A549 treated with AZD2906 at 1 μM for 4 hours (cell line): ENCODE measurements at places on chromosomes 12 and 14. TPM values are rescaled to one million over a fixed set of nuclear protein-coding genes. Genes with fewer than 3 reads are reported as not detected.

Gene RNF212B
- not detected in 5 replicates for total RNA-seq

Gene ITGA7
- 1.3 to 1.5 TPM (median 1.3 TPM) in 5 replicates for total RNA-seq

Gene MYO1A
- total RNA-seq = 0.10 to 0.34 TPM (median 0.29 TPM) in 5 replicates

Gene GALNT9
- total RNA-seq = 2.8 to 5.5 TPM (median 4.2 TPM) in 5 replicates

Gene PTPRQ
- 0.01 to 0.03 TPM (median 0.02 TPM) in 4 of 5 replicates, not detected in the other for total RNA-seq

Gene FOXG1
- 0.09 to 0.22 TPM (median 0.19 TPM) in 5 replicates for total RNA-seq

Gene KRT6C
- total RNA-seq = not detected in 5 replicates

Gene YBX3
- 245 to 262 TPM (median 259 TPM) in 5 replicates for total RNA-seq

Gene ADCY4
- not detected in 5 replicates for total RNA-seq

Gene COL2A1
- total RNA-seq = 0.05 to 0.24 TPM (median 0.11 TPM) in 5 replicates

Gene ABHD4
- 43.1 to 50.2 TPM (median 48.7 TPM) in 5 replicates for total RNA-seq

Gene REP15
- 0.14 to 0.52 TPM (median 0.30 TPM) in 5 replicates for total RNA-seq

Gene GDF3
- not detected in 5 replicates for total RNA-seq

Gene SLCO1A2
- total RNA-seq = 0.17 TPM in 1 of 5 replicates, not detected in the others

Gene RERG
- 0.21 to 0.28 TPM (median 0.25 TPM) in 5 replicates for total RNA-seq

Gene PTPRB
- total RNA-seq = 0.45 to 0.78 TPM (median 0.65 TPM) in 5 replicates

Gene PEX5
- 23.6 to 28.4 TPM (median 27.3 TPM) in 5 replicates for total RNA-seq

Gene DIO3
- total RNA-seq = 0.03 to 0.07 TPM (median 0.06 TPM) in 4 of 5 replicates, not detected in the other

Gene NKX2-1
- 0.03 to 0.07 TPM (median 0.06 TPM) in 4 of 5 replicates, not detected in the other for total RNA-seq

Gene TBK1
- total RNA-seq = 18.1 to 24.5 TPM (median 21.8 TPM) in 5 replicates

Gene CCDC63
- total RNA-seq = 0.05 to 0.09 TPM (median 0.06 TPM) in 3 of 5 replicates, not detected in the others

Gene SH2B3
- total RNA-seq = 4.6 to 5.4 TPM (median 4.6 TPM) in 5 replicates

Gene JPH4
- total RNA-seq = 0.06 to 0.21 TPM (median 0.11 TPM) in 5 replicates

Gene TAS2R31
- total RNA-seq = 0.16 to 0.28 TPM (median 0.17 TPM) in 5 replicates

Gene ZFHX2
- total RNA-seq = 0.35 to 0.95 TPM (median 0.56 TPM) in 5 replicates

Gene TAS2R8
- total RNA-seq = not detected in 5 replicates

Gene NPFF
- total RNA-seq = 0.19 to 0.24 TPM in 2 of 5 replicates, not detected in the others

Gene KRT3
- 0.03 to 0.06 TPM in 2 of 5 replicates, not detected in the others for total RNA-seq

Gene KIF26A
- total RNA-seq = 2.5 to 4.7 TPM (median 3.8 TPM) in 5 replicates

Gene TPPP2
- total RNA-seq = not detected in 5 replicates

Gene CISTR
- total RNA-seq = not detected in 5 replicates

Gene CCDC197
- not detected in 5 replicates for total RNA-seq

Gene INHBC
- total RNA-seq = 0.05 to 0.06 TPM (median 0.05 TPM) in 3 of 5 replicates, not detected in the others

Gene ADGRD1
- 0.42 to 0.75 TPM (median 0.48 TPM) in 5 replicates for total RNA-seq

Gene CLEC2A
- total RNA-seq = not detected in 5 replicates

Gene AQP6
- not detected in 5 replicates for total RNA-seq

Gene PLBD1
- 4.1 to 4.8 TPM (median 4.3 TPM) in 5 replicates for total RNA-seq

Gene CFAP54
- 0.98 to 1.5 TPM (median 1.1 TPM) in 5 replicates for total RNA-seq

Gene GRIP1
- total RNA-seq = 2.9 to 6.4 TPM (median 3.6 TPM) in 5 replicates

Gene NRIP2
- total RNA-seq = not detected in 5 replicates

Gene MUCL1
- total RNA-seq = not detected in 5 replicates

Gene SYCP3
- total RNA-seq = 0.10 to 0.13 TPM (median 0.13 TPM) in 3 of 5 replicates, not detected in the others

Gene TAS2R46
- not detected in 5 replicates for total RNA-seq

Gene WNT5B
- total RNA-seq = 2.4 to 3.4 TPM (median 2.6 TPM) in 5 replicates

Gene OLR1
- 0.71 to 1.4 TPM (median 1.3 TPM) in 5 replicates for total RNA-seq

Gene FLVCR2
- total RNA-seq = 14.0 to 16.0 TPM (median 14.8 TPM) in 5 replicates

Gene KERA
- total RNA-seq = not detected in 5 replicates

Gene ACSM4
- not detected in 5 replicates for total RNA-seq

Gene SPRYD4
- 1.8 to 1.9 TPM (median 1.9 TPM) in 5 replicates for total RNA-seq

Gene FGF6
- total RNA-seq = not detected in 5 replicates

Gene KCNA5
- 0.03 TPM in 1 of 5 replicates, not detected in the others for total RNA-seq

Gene CLEC4D
- not detected in 5 replicates for total RNA-seq

Gene TSPAN9
- 42.3 to 58.5 TPM (median 53.0 TPM) in 5 replicates for total RNA-seq

Gene RBP5
- total RNA-seq = not detected in 5 replicates
